ENCODE measurements at places on chromosomes 6 and 20.

- DNase-seq = no peak
Observed at GRCh38 chr6:43740321-43740960, 29.6 kb upstream of the VEGFA start.

GRCh38 chr6:168294901-168295300 lies 24.7 kb downstream of the DACT2 start:
- no peak for DNase-seq

DNA sequence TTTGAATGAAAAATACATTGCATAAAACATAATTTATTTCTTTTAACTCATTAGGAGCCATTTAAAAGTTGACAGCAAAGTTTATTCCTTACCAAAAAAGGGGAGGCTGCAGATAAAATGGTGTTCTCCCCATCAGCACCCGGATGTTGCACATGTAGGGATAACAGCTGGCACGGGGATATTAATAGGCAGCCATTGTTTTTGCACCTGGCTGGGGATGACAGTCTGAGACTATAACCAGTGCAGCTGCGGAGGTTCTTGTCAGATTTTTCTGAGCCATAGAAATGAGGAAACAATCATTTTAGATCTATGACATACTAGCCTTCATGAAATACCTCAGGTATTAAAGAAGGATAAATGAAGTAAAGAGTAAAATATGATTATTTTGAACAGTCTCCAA lies 20.1 kb upstream of the HECA start:
- DNase-seq = no peak

DNA sequence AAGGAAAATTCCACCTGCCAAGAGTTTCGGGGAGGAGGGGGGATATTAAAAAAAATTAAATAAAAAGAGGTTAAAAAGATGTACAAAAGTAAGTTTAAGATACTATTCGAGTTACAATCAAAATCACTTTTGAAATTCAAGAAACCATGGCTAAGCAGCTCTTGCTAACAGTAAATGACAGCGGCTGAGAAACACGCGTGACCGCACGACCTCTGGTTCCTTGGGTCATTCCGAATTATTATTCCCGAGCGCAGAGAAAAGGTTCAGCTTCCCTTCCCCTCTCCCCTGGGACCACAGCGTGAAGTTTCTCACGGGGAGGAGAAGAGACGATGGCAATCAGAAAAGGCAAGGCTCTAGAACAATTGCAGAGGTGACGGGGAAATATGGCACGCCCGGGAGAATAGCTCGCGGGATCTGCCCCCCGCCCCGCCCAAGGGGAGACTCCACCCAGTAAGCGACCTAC lies 496 bp downstream of the TMEM242 start:
- DNase-seq = peak; percentile 80

- no peak for DNase-seq
Observed at GRCh38 chr6:85390105-85390728, 59.7 kb upstream of the NT5E start.

DNA sequence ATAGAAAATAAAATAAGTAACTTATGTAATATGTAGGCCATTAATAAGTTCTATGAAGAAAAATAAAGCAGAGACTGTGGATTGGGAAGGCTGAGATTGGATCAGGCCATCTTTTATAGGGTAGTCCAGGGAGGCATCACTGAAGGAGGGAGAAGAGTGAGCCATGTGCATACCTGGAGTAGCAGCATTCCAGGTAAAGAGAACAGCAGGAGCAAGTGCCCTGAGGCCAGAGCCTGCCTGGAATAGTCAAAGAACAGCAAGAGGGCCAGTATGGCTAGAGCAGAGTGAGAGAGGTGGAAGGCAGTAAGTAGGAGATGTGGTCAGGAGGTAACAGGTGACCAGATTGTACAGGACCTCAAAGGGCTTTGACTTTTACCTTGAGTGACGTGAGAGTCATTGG lies 112.1 kb downstream of the EPM2A start:
- DNase-seq = no peak

GRCh38 chr6:13922750-13923149 lies 2.0 kb upstream of the RNF182 start:
- no peak for DNase-seq
